ENCODE measurements at places on chromosomes 6 and 20.

DNA sequence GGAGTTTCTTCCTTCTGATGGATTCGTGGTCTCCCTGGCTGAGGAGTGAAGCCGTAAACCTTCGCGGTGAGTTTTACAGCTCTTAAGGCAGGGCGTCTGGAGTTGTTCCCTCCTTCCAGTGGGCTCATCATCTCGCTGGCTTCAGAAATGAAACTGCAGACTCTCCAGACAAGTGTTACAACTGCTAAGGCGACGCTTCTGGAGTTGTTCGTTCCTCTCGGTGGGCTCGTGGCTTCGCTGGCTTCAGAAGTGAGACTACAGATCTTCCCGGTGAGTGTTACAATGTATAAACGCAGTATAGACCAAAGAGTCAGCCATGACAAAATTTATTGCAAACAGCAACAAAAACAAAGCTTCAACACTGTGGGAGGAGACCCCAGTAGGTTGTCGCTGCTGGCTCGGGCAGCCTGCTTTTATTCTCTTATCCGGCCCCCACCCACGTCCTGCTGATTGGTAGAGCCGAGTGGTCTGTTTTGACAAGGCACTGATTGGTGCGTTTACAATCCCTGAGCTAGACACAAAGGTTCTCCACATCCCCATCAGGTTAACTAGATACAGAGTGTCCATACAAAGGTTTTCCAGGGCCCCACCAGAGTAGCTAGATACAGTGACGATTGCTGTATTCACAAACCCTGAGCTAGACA, 113.2 kb downstream of the GPX5 start:
- no peaks in the 10 kb centered on the region for H3K27me3 ChIP-seq
- DNase-seq, result no peak
- H3K4me3 ChIP-seq, result no peak overlapping the region
- H3K27ac ChIP-seq, result no peak overlapping the region

GRCh38 chr6:118630923-118631322, 20.5 kb downstream of the CEP85L start:
- no peaks in the 10 kb centered on the region for H3K27me3 ChIP-seq
- DNase-seq, result no peak
- no peaks in the 10 kb centered on the region for H3K36me3 ChIP-seq
- H3K4me1 ChIP-seq, result no peaks in the 10 kb centered on the region

GRCh38 chr6:149140910-149141290, 176.6 kb upstream of the TAB2 start:
- no peak overlapping the region for H3K4me3 ChIP-seq
- no peak for DNase-seq
- no peaks in the 10 kb centered on the region for H3K27me3 ChIP-seq
- H3K27ac ChIP-seq, result no peak overlapping the region
- H3K36me3 ChIP-seq, result no peaks in the 10 kb centered on the region

DNA sequence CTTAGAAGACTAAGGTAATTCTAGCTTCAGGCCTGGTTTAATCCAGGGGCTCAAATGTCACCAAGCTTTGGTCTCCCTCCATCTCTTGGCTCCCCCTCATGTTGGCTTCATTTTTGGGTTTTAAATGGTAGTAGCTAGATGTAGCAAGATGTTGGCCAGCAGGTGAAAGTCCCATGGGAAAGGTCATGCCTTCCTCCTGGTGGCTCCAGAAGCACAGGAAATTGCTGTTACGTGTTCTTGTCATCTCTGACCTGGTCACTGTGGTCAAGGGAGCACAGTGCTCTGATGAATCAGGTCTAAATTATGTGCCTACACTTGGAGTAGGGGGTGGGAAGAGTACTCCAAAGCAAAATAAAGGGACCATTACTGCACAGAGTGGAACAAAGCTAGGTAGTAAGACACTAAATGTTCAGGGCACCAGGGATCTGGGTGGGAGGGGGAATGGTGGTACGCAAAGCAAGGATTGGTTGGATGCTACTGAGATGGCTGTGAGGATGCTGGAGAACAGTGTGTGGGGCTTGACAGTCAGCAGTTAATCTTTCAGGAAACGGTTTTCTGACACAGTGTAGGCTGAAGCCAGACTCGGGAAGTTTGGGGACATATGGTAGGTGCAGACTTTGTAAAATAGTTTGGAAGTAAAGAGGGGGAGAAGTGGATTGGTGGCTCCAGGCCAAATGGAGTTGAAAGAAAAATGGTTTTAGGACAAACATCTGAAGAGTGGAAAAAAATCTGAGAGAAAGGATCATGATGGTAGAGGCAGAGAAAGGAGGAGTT, 30.1 kb downstream of the CDS2 start:
- no peaks in the 10 kb centered on the region for H3K27me3 ChIP-seq
- no peak for DNase-seq
- peak overlapping the region; percentile 25 for H3K27ac ChIP-seq
- H3K4me3 ChIP-seq, result no peak overlapping the region

- no peak overlapping the region for H3K27ac ChIP-seq
- no peaks in the 10 kb centered on the region for H3K27me3 ChIP-seq
- no peaks in the 10 kb centered on the region for H3K36me3 ChIP-seq
- DNase-seq, result no peak
- no peaks in the 10 kb centered on the region for H3K4me1 ChIP-seq
These were observed 18.4 kb upstream of the MRPS18A start for GRCh38 chr6:43705996-43706395.

- no peaks in the 10 kb centered on the region for H3K36me3 ChIP-seq
- H3K4me1 ChIP-seq, result peaks cover 2% of the 10 kb centered on the region
- H3K27me3 ChIP-seq, result no peaks in the 10 kb centered on the region
- no peak overlapping the region for H3K4me3 ChIP-seq
- no peak for DNase-seq
These were observed 156.8 kb upstream of the PTPN1 start for GRCh38 chr20:50353289-50353961.

DNA sequence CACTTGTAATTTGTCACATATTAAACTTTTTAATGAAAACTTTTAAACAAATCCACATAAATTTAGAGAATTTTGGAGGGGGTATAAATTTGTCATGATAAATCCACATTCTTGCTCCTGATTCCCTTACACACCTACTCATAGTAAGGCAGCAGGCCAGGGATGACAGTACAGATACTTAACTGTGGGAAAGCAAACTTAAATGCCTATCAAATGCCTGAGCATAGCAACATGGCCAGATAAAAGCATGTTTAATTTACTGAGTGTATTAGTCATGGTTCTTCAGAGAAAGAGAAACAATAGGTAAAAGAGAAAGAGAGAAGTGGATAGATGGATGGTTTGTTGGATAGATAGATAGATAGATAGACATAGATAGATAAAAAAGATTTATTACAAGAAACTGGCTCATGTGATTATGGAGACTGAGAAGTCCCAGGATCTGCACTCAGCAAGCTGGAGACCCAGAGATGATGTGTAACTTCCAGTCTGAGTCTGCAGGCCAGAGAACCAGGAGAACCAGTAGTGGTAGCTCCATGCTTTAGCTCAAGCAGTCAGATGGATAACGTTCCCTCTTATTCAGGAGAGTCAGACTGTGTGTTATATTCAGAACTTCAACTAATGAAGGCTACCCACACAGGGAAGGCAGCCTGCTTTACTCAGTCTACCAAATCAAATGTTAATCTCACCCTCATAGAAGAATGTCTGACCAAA, 15.9 kb upstream of the ADGRF1 start:
- H3K4me3 ChIP-seq, result no peak overlapping the region
- H3K27ac ChIP-seq, result no peak overlapping the region
- DNase-seq, result no peak
- H3K4me1 ChIP-seq, result no peaks in the 10 kb centered on the region

DNA sequence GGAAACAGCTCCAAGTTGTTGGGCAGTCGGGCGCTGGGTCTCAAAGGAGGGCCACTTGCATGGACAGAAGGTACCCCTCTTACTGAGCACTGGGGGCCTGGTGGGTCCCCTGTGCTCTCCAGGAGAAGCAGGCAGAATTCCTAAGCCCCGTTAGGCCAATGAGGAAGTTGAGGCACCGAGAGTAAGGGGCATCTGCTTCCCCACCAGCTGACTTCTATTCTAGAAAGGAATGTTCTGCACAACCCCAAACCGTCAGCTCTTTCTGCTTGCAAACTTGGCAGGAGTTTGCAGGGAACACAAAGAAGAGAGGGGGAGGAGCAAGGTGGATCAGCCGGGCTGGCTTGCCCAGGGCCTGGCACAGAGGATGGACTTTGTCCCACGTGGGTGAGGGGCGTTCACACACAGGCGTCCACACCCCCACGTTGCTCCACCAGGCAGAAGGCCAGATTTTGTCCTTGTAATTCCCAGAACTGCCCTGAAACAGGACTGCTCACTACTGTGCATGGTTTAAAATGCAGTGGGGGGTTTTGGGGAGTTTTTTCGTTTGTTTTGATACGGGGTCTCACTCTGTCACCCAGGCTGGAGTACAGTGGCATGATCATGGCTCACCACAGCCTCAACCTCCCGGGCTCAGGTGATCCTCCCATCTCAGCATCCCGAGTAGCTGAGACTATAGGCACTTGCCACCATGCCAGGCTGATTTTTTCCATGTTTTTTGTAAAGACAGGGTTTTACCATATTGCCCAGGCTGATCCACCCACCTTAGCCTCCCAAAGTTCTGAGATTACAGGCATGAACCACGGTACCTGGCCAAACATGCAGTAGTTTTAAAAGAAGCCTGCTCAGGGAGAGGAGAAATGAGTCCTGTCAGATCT, 93.3 kb downstream of the SNX5 start:
- peak; percentile 72 for DNase-seq
- no peaks in the 10 kb centered on the region for H3K36me3 ChIP-seq
- H3K4me1 ChIP-seq, result peaks cover 63% of the 10 kb centered on the region

Data from liver (tissue), 10 donors.